ENCODE measurements at places on chromosomes 11 and 22.

- DNase-seq, result no peak
Measured at GRCh38 chr11:58597486-58598144, 18.8 kb downstream of the ZFP91 start.

DNA sequence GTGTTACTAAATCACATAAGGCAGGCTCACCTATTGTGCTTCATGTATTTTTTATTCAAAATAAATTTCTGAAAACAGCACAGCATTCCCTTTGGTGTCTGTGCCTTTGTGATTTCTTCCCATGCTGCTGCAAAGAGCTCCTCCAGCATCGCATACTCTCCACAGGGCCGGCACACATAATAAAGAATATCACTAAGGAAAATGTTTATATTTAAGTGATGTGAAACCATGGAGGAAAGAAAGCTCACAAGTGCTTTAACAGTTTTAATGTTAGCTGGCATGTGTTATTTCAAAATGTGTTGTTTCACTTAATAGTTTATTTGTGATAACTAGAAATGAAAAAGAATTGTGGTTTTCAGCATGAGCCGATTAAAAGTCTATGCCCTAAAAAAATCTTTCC is 241.3 kb upstream of the ANO3 start:
- no peak for DNase-seq

- DNase-seq, result no peak
Measured at GRCh38 chr11:61996933-61997332, 29.5 kb upstream of the FTH1 start.

GRCh38 chr11:40080434-40080833 is 1379.0 kb downstream of the LRRC4C start:
- DNase-seq, result no peak

GRCh38 chr22:45587638-45588505 is 83.8 kb upstream of the ATXN10 start:
- DNase-seq, result no peak

GRCh38 chr22:48520207-48520606 is 1307.5 kb downstream of the BRD1 start:
- DNase-seq, result no peak

GRCh38 chr11:269146-269890 is 8.9 kb upstream of the NLRP6 start:
- DNase-seq, result no peak

GRCh38 chr22:24894998-24895397 is 51.5 kb downstream of the LHFPL7 start:
- no peak for DNase-seq

- DNase-seq, result no peak
Measured at GRCh38 chr22:39315389-39315788, 4.0 kb downstream of the RPL3 start.

DNA sequence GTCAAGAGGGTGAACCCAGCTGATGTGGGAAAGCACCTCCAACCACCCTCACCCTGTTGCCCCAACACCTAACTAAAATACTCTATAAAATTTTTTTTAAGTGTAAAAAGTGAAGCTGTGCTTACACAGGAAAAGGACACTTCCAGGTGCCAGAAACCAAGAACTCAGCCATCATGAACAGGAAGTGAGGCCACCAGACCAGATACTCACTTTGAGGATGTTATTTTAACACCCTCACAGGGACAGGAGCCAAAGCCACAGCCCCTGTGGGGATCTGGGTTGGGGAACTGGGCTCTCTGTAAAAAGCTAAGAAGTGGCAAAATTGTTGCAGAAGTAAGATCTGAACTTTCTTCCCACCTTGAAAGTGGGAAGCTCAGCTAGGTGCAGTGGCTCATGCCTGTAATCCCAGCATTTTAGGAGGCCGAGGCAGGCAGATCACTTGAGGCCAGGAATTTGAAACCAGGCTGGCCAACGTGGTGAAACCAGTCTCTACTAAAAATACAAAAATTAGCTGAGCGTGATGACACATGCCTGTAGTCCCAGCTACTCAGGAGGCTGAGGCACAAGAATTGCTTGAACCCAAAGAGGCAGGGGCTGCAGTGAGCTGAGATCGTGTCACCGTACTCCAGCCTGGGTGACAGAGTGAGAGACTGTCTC is 3.8 kb downstream of the RSPH14 start:
- DNase-seq, result no peak

DNA sequence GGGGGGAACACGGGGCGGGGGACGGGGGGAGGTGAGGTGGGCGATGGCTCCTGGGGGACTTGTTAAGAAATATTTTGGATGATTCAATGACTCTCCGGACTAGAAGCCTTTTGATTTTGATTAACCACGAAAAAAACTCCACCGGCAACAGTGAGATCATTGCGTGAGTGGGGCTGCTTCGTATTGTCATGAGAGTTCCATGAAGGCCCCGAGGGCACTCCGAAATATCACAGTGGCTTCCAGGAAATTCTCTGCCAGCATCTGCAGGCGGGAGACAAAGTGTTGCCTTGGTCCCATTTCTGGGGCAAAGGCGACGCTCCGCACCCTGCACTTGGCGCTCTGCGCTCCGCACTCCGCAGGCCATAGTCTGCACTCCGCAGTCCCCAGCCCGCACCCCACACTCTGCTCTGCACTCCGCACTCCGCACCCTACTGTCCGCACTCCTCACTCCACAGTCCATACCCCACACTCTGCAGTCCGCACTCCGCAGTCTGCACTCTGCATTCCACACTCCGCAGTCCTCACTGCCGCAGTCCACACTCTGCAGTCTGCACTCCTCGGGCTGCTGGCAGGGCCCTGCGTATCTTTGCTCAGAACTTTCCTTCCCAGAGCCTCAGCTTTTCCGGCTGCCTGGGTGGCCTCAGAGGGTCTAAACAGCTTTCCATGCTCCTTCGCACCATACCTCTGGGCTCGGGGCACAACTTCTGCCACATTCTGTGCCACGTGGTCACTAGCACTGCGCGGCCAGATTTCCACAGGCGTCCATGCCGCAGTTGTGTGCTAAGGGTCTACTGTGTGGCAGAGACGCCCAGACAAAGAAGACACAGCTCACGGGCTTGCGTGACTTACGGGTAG is 61.1 kb downstream of the LINC01488 start:
- no peak for DNase-seq

GRCh38 chr11:32400196-32400595 is 35.1 kb downstream of the WT1 start:
- no peak for DNase-seq

DNA sequence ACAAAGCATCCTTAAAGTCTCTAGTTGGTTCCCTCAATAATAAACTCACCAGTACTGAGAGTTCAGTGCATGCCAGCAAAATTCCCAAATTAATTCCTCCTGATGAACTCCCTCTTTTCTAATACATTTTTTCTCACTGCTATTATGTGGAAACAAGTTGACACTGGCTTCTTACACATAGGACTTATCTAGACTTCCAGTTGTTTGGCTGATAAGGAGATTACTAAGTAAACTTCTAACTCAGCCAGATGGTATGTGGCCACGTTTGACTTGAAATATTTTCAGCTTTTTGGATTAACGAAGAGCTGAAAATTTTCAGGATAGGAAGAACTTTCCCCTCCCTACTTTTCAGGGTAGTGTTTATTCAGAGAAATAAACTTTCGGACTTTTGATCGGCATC is 1154.2 kb upstream of the TENM4 start:
- no peak for DNase-seq

DNA sequence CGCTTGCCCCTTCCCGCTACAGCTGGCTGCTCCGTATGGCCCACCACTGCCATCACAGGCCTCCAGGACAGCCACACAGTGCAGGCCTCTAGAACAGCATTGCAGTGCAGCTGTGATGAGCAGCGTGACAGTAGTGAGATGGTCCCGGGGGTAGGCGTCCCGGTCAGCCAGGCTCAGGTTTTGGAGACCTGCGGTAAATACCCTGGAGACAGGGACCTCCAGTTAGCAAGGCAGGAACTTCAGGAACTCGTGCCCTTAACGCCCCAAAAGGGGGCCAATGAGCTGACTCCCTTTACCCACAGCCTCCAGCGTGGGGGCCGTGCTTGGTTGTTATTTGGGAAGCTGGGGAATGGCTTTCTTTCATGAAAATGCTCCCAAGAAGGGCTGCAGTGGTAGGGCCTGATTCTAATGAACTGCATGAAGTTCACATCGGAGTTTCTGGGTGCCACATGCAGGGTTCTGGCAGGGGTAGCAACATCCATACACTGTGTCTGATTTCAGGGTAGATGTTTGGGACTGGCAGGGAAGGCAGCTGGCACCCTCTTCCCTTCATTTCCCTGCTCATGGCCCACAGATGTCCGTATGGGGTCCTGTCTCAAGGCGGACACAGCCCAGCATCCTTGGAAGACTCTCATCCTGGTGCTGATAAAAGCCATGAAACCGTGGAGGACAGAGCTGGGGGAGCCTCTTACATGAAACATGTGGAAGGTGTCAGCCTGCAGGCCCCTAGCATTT is 440.5 kb downstream of the TBC1D22A start:
- no peak for DNase-seq

- DNase-seq, result no peak
Measured at GRCh38 chr22:25409240-25409639, 155.2 kb upstream of the GRK3 start.

GRCh38 chr11:126597041-126597440 is 241.6 kb downstream of the ST3GAL4 start:
- no peak for DNase-seq

DNA sequence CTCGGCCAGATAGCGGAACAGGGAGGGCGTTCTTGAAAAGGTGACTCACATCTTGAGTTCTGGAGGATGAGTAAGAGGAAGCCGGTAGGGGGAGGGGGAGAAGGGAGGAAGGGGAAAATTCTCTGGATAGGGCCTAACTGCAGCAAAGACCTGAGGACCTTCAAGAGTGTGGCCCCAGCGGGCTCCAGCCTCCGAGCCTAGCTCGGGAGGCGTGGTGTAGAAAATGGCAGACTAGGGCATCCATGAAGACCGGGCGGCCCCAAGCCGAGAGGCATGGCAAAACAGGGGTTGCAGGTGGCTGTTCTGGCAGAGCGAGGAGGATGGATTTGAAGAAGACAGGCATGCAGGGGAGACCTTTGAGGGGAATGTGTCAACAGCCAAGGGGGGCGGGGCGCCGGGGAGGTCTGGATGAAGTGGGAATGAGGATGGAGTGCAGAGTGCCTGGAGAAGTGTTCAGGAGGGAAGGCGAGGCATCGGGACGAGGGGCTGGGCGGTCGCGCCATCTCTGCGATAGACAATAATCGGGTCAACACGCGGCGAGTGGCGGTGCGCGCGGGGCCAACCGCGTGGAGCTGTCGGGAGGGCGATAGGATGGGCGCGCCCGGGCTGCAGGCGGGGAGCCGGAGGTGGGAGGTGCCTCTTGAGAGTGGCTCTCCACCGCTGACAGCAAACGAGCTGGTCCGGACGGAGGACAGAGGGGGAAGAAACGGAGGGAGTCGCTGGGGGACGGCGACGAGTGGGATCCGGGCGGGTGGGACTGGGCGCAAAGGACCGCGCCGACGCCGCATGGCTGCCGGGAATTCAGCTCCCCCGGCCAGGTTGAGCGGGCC is 40.0 kb upstream of the CREB3L1 start:
- DNase-seq, result no peak

DNA sequence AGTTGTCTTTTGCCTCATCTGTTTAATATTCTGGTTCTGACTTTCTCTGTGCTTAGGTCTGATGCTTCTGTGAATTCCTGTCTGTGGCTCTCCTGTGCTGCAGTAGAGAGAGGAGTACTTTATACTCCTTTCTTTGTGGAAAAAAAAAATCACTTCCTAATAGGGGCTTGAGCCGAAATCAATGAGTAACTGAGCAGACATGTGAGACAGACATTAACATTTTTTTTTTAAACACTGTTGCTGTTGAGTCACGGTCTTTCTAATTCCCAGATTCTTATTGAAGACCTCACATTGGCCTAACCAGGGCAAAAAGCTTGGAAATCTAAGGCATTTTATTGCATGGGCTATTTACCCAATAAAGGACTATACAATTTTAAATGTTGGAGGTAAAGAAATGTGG is 86.1 kb downstream of the GRM5 start:
- no peak for DNase-seq

DNA sequence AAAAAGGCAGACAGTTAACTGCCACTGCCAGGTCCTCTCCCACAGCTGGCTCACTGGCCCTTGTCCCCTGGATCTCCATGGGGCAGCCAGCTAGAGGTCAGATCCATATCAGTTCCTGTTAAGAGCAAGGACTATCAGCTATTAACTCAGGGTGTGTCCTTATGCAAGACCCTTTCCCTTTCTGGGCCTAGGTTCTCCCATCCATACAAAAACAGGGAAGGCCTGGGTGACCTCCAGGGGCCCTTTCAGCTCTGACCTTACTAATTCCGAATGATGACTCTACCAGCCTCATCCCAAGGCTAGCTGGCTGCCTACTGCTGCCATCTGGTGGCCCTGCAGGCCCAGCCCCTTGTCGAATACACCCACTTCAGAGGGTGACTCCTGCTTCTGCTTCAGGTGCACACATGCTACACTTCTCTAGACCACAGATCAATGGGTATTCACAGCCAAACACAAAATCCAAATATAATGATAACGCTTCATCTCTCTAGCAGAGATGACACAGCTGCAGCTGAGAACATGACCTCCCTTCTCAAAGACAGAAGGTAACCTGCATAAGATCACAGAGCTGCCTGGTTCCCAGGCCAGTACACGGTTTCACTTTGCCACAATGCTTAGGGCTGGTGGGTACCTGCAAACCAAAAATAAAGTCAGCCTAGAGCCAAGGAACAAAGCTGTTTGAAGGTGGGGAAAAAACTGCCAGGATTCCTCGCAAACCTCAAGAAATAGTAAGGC is 34.1 kb downstream of the SERGEF start:
- DNase-seq, result no peak

Data from cortex of kidney (tissue), 1 donor.